Psoas muscle (tissue), 8 donors: ENCODE measurements at places on chromosomes 11 and 22.

DNA sequence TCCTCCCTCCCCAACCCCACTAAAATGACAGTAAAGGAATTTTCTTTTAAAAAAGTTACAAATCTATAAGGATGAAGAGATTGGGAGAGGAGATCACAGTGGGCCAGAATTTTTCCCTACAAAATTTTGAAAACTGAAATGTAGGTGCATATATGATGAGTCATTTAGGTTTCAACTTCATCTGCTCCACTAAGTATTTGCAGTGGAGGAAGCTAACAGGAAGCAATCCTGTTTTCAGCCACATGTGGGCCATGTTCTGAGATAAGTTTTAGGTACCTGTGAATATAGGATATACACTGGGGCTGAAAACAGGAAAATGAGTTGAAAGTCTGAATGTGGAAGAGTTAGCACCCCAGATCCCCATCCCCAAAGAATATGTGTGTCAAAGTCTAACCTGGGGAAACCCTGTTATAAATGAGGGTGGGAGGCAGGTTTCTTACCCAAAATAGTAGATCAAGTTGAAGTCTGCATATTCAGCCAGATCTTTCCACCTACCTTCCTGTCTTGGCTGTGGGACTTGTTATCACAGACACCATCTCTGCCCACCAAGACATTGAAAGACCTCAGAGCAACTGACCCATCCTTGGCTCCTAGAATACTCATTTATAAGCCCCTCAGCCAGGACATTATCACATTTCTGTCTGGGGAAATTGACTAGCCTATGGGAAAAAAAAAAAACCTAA is 87.3 kb downstream of the PACS1 start:
- DNase-seq, result no peak

DNA sequence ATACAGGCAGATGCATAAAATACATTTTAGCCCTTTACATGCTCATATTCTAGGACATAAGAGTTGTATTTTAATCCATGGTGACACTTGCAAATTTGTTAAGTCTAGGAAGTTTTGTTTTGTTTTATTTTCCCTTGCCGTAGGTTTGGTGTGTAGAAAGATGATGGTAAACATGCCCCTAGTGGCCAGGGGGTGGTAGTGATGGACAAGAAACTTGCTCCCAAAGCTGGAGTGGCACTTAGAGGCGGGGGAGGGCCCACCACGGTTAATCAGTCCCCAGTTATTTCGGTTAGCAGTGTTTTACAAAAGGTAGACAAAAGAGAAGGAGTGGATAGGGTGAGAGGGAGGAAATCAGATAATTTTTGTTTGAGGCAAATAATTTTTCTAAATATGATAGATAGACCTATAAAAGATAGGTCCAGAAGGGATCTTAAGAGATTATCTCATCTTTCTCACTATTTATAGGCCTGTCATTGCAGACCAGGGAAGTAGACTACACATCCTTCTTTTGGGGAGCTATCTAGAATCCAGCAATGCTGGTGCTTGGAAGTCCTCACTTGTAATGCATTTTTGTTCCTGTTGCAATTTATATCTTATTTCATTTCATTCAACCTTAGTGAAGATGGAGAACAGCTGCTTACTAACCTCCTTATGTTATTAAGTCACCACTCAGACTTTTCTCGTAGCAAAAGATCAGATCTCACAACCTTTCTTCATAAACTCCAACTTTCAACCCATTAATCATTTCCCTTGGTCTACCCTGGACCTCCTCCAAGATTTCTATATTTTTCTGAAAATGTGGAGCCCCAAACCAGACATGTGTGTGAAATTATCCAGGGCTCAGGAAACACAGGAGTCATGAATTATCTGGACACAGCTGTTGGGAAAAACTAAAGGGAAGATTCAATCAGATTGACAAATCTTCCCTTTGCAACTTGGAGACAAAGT is 5.9 kb upstream of the BDNF start:
- no peak for DNase-seq

DNA sequence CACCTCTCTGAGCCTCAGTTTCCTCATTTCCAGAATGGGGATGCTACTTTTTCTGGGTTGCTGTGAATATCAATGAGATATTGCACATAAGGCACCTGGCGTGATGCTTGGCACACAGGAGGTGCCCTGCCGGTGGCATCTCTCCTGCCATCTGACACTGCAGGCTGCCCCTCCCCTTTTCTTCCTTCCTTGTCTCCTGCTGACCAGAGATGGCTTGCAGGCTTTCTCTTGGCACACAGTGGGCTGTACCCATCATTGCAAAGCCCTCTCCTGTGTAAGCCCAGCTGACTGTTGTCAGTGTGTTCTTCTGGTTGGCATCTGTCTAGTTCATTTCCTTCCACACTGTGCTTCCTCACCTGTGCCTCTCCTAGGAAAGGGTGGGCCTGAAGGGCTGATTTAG is 91.7 kb downstream of the MYO18B start:
- no peak for DNase-seq

DNA sequence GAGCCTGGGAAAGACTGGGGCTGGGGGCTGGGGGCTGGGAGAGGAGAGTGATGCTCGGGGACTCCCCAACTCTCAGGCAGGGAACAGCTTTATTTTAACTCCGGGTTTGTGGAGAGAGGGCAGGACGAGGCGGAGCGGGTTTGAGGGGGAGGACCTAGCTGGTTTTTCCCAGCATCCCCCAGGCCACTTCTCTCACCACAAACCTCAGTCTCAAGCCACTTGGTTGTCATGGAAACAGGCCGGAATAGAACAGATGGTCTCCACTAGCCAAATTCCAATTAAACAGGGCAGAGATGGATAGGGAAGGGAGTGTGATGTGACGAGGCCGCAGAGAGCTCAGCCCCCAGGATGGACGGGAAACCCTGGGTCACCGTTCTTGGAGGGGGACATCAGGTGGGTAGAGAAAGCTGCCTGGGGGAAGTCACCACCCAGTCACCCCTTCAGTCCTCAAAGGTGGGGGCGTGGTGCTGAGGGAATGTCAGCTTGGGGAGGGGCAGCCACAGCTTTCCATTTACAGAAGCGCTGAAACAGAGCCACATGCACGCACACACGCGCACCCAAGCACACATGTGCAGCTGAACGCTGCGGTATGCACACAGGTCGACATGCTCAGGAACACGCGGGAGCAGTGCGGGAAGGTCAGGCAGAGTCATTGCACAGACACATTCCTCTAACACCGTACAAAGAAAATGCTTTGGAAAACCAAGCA is 19.2 kb downstream of the NECTIN1 start:
- DNase-seq, result no peak

DNA sequence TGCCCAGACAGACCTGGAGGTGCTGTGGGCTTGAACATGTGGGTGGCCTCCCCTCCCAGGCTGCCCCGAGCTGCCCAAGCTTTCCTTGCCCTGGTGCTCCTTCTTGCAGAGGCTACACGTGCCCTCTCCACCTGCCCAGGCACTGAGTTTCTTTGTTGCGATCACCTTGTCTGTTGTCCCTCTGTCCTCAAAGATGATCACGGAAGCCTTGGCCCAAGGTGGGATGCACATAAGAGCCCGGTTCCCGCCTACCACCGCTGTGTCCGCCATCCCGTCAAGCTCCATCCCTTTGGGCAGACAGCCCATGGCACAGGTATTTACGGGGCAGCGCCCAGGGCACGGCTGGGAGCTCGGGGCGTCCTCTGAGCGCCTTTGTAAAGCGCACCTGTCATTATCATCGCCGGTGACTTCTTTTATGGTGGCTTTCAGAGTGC is 67.5 kb downstream of the MED15 start:
- no peak for DNase-seq

DNA sequence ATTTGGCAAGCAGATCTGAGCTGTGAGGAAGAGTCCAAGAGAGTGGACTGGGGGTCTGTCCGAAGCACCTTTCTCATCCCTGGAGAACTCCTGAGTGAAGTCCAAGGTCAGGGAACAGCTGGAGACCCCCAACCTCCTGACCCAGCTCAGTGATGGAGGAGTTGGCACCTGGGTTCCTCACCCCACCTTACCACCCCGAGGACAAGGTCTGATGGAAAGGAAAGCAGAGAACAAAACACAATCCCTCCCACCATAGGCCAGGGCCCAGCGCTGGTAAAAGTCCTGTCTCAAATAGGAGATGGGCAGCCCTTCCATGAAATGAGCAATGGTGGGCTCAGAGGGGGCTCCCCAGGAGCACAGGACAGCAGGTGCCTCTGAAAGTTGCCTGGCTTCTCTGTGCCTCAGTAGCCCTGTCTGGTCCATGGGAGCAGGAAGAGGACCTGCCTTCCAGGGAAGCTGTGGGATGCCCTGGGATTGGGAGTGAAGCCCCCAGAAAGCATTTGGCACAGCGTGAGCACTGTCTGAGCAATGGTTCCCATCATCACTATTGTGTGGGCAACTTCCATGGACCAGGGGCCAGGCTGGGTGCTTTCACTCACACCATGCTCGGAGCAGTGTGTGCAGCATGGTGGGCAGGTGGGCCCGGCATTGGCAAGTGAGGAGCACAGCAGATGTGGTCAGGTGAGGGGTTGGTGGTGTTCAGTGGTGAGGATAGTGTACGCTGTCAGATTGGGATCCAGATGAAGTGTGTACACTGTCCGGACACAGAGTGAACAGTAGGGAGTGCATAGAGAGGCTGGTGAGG is 7.5 kb downstream of the TRIM29 start:
- DNase-seq, result no peak

GRCh38 chr22:24427500-24428164 is at the start of gene ADORA2A:
Gene ADORA2A (plus strand): TSS chr22:24427599. CDS start chr22:24433405, 5,806 bp downstream.
- DNase-seq, result no peak
